ENCODE measurements at places on chromosomes 3 and 15.

- DNase-seq, result no peak
These were observed 65.3 kb upstream of the CD96 start for GRCh38 chr3:111476701-111477100.

- DNase-seq, result no peak
These were observed 9.9 kb downstream of the GPR15 start for GRCh38 chr3:98541695-98542094.

DNA sequence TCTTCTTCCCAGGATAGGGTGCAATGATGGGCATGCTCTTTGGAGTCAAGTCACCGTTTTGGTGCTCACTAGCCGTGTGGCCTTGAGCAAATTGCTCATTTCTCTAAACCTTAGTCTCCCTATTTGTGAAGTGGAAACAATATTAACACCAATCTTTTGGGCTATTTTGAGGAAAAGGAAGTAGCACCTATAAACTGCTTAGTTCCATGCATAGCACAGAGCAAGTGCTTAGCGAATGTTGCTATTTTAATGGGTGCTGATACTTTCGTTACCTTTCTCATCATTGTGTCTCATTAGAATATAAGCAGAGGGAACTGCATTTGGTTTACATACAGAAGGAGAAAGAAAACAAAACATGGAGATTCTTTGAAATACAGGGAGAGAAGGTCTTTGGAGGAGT, 66.1 kb downstream of the BOC start:
- DNase-seq, result no peak

GRCh38 chr3:58015520-58015915, 7.3 kb downstream of the FLNB start:
- DNase-seq, result no peak

- peak; percentile 84 for DNase-seq
These were observed at the start of gene MEIS2 for GRCh38 chr15:37100109-37100965. TSS of gene MEIS2 (minus strand) at chr15:37100549. CDS start at chr15:37099466, 1,083 bp downstream.

DNA sequence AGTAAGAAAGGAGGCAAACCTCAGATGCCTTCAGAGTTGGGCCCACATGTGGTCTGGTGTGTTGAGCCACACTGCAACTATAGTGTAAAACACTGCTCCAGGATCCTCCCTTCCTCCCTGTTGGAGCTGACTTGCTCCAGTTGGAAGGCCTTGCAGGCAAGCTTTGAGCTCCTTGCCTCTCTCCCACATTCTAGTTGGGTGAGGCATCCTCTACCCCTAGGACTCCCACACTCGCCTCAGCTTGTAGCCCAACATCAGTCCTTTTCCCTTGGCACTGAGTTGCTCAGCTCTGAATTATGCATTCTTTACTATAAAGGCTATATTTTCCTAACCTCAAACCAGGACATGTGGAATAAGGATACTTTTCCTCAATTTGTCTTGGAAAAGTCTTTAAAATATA, 143.9 kb downstream of the NECTIN3 start:
- DNase-seq, result no peak

- DNase-seq, result no peak
These were observed 389 bp downstream of the ARPC4 start for GRCh38 chr3:9793161-9793781.

- no peak for DNase-seq
These were observed 10.7 kb downstream of the CCDC32 start for GRCh38 chr15:40554161-40554525.

DNA sequence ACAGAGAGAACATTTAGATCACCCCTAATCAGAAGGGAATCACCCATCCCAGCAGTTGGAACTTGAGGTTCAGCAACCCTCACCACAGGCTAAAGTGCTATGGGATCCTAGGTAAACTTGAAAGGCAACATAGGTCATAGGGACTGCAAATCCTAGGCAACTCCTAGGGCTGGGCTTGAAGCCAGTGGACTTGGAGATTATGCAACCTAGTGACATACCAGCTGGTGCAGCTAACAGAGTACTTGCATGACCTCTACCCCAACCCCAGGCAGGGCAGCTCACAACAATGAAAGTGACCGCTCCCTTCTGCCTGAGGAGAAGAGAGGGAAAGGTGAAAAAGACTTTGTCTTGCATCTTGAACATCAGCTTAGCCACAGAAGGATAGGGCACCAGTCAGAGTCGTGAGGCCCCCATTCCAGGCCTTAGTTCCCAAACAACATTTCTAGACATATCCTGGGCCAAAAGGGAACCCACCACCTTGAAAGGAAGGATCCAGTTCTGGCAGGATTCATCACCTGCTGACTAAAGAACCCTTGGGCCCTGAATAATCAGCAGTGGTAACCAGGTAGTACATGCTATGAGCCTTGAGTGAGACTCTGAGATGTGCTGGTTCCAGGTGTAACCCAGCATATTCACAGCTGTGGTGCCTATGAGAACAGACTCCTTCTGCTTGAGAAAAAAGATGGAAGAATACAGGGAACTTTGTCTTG, 37.6 kb upstream of the FBN1 start:
- peak; percentile 90 for DNase-seq

DNA sequence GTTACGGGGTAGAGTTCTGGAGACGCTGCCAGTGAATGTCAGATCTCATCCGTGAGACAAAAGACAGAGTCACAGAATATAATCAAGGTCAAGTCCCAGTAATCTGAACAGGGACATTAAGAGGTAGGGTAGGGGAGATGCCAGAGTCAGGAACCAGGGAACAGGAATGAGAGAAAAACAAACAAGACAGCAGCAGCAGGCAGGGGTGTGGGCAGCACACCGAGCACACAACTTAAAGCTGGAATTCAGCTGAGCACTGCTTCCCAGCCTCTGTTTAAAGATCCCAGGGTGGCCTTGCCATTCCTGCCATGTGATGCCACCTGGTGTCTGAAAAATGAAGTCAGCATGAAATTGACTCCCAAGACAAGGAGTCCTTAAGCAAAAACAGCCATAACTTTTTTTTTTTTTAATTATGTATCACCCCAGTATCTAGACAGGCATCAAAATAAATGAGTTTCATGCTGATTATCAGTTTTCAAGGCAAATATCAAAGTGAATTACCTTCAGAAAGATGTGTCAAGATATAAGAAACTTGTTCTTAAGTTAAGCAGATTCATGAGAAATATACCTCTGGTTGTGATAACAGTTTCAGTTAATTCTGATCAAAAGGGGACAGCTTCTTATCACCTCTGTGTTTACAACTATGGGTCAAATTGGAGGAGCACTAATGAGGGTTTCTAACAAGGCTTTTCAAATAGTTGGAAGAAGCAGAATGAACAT, 203.7 kb downstream of the SLC9A9 start:
- peak; percentile 62 for DNase-seq

GRCh38 chr3:50153782-50154475, 1.2 kb upstream of the SEMA3F start:
- DNase-seq, result no peak

DNA sequence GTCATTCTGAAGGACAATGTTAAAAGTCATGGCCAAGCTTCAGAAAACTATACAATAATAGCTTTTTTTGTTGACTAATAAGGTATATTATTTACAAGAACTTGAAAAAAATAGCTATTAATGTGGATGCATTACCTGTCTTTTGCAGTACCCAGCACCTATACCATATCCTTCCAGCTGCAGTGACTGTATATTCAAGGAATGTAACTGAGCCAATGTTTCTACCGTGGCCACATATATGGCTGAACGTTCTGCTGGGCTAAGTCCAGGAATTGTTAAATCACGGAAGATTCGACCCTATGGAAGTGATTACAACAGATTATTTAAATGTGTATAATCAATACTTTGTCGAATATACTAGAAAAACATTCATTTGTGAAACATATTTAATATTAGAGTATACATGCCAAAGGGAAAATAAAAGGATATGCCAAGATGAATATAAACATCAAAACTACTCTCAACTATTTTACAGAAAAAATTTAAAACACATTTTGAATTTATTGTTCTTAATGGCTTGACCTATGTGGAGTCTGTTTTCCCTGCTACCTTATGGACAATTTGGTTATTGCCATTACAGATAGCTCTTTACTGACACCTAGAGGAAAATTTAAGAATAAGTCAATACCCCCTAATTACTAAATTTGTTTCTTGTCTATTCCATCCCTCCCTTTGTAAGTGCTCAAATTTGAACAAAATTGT, 17.6 kb downstream of the ACAD11 start:
- no peak for DNase-seq

DNA sequence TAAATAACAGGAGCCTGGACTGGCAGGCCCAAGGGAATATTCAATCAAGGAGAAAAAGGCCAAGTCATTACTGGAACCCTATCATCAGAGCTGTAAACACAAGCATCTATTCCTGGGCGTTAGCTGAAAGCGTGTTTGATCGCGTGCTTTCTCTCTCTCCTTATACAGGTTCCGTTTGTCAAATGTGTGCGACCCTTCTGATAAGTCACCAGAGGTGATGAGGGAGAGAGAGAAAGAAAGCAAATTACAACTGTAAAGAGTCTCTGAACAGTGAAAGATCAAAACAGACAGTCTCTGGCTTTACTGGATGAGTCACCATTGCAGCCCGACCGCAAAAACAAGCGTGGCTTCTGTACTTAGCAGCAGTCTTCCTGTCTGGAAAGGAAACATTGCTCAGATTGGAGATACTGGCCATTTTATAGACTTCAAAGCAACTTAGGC, 39.5 kb upstream of the TPRG1 start:
- peak; percentile 81 for DNase-seq

GRCh38 chr3:14486460-14486859, 53.7 kb downstream of the GRIP2 start:
- no peak for DNase-seq

DNA sequence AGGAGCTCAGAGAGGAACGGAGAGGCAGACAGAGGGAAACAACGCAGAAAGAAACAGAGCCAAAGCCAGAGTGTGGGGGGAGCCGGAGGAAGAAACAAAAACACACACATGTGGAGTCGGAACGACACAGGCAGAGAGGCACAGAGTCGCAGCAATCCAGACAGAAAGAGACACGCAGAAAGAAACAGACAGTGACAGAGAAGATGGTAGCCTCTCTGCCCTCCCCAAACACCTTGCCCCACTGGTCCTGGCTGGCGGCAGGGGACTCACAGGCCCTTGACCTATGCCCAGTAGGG, 1.7 kb downstream of the NCKIPSD start:
- DNase-seq, result no peak

GRCh38 chr15:25437777-25438600, 835 bp downstream of the UBE3A start:
- DNase-seq, result peak; percentile 51

GRCh38 chr15:63872759-63873510, 39.2 kb upstream of the HERC1 start:
- DNase-seq, result no peak

GRCh38 chr3:127396473-127396872, 108.6 kb upstream of the PRR20G start:
- DNase-seq, result no peak

DNA sequence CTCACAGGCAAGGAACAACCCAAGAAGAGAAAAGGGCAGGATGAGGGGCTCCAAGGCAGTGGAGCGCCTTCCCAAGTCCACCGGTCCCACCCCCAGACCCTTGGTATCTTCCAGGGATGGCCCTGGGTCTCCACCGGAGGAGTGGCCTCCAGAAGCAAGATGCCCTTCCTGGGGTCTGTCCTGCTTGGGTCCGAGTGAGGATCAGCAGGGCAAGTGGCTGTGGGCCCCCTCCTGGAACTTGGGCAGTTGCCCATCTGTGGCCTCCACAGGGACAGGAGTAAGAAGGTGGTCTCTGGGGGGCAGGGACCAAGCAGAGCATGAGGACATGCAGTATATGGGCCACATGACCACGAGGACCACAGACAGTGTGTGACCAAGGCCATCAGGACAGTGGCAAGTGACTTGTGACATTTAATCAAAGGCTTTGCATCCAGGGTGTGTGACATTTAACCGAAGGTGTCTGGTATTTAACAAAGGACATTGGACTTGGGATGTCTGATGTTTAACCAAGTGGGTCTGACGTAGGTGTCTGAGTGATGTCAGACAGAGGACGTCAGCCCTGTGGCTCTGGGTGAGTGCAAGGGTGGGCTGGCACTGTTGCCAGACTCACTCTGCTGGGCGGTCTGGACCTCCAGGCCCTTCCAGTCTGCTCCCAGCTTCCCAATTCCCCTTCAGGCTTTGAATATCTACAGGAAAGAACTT, 34.7 kb downstream of the SCN5A start:
- no peak for DNase-seq

DNA sequence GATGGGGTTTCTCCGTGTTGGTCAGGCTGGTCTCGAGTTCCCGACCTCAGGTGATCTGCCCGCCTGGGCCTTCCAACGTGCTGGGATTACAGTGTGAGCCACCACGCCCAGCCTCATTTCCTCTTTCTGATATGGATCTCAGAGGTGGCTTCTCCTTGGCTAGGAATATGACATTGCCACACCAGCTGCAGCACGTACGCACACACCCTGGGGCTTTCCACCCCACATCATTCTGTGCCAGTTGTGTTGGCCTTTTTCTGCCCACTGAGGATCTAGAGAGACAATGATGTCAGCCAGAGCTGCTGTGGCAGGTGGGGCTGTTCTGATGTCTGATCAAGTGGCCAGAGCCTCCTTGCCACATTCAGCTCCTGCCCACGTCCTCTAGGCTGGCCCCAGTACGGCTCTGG, 29.0 kb downstream of the TMEM45A start:
- DNase-seq, result no peak

- no peak for DNase-seq
These were observed 101.6 kb upstream of the ARHGEF3 start for GRCh38 chr3:56903231-56903782.

DNA sequence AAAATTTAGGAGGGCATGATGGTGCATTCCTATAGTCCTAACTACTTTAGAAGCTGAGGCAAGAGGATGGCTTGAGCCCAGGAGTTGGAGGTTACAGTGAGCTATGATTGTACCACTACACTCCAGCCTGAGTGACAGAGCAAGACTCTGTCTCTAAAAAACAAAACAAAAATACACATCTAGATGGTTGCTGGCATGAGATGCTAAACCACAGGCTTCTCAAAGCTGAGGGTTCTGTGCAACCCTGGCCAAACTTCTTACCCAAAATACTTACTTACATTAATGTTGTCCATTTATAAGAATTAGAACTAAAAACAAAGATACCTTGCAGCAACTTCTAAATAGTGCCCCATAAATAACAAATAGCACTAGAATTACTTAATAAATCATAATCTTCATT, 14.3 kb upstream of the ARHGEF3 start:
- no peak for DNase-seq

DNA sequence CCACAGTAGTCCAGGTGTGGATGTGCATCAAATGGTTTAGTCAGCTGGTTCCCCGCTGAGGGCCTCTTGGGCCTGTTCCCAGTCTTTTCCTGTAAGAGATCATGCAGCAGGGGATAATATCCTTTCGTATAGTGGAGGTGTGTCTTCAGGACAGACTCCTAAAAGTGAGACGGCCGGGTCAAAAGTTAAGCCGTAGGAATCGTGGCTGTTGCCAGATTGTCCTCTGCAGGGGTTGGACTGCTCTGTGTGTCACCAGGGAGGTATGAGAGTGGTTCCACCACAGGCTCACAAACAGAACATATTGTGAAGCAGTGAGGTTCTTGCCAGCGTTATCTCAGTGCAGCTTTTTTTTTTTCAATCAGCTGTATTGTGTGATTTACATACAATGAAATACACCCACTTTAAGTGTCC, 95.0 kb downstream of the VGLL4 start:
- DNase-seq, result peak; percentile 53

- DNase-seq, result no peak
These were observed 3.7 kb downstream of the HRG start for GRCh38 chr3:186669378-186670084.

All from MG63 (cell line).